ENCODE measurements at places on chromosomes 6 and 20.
A peak's percentile ranks its signal among the peaks of the same experiment; 100 is the strongest.

DNA sequence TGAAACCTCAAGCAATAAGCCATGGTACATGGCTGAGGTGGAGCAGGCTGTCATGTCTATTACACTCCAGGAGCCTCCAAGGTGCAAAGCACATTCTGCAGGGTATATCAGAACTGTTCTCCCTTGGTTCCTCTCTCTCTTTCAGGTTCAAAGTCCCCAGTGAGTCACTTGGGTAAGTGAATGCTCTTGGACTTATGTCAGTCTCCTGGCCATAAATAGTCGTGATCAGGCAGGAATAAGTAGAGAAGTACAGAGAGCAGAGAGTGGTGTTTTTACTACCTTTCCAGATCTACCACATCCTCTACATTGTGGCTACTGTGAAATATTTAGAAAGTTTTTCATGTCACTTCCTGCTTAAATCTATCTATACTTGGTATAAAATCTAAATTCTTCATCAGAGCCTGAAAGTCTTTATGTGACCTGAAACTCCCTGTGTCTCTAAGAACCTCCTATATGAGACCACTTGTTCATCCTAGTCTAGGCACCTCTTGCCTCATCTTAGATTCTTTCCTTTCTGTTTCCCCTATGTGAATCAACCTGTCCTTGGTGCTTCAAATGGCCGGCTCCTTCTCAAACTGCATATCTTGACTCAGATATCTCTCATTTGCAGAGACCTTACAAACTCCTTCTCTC lies 1077.6 kb upstream of the MAP3K7 start:
- DNase-seq, result no peak

GRCh38 chr20:25058051-25058846 lies at the start of gene ACSS1:
Gene ACSS1 (minus strand): TSS chr20:25058139. CDS start chr20:25058102, 37 bp downstream.
- DNase-seq, result peak; percentile 38

DNA sequence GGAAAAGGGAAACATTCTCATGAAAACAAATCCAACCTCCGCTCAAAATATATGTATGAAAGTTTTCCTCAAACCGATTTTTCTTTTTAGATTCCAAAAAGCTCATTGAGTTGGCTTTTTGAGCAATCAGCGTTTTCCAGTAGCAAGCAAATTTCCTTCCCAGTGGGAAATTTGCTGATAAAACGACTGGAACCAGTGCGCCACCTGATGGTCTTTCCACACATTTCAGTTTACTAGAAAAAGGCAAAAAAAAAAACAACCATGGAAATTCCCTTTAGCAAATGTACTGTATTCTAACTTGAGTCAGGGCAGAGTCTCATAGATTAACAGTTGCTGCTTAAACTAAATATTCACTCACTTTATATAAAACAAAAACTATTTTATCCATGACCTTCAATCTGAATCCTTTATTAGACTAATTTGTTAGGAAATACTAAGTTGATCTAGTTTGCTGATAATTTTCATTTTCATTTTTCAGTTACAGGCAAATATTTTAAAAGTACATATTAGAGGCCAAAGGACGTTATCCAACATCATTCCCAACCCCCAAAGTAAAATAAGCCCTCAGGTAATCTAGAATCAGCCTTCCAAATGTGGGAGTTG lies 271.5 kb downstream of the FOXA2 start:
- no peak for DNase-seq

GRCh38 chr6:91213229-91213901 lies 626.5 kb upstream of the MAP3K7 start:
- DNase-seq, result no peak

DNA sequence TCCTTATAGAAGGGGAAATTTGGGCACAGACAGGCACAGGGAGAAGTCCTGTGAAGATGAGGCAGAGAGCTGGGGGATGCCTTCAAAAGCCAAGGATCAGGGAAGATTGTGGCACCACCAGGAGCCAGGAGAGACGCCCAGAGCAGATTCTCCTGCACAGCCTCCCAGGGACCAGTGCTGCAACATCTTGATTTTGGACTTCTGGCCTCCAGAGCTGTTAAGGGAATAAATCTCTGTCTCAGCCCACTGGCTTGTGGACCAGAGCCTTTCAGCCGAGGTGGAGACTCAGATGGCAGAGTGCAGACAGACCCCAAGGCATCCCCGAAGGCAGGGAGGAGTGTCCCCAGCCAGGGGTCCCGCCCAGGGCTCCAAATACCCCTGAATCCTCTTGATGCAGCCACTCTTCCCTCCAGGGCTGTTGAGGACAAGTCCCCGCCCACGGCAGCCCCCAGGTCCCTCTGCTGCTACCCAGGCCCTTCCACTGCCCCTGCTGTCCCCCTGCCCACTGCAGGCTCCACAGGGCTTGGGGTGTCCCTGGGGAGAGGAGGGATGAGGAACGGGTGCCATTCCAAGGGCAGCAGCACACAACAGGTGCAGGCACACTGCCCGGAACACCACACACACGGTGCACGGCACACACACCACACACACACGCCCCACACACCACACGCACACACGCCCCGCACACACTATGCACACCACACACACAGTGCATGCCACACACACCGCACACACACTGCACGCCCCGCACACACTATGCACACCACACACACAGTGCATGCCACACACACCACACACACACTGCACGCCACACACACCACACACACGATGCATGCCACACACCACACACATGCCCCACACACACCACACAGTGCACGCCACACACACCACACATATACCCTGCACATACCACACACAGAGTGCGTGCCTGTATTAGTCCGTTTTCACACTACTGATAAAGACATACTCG lies 311.4 kb downstream of the TAF4 start:
- DNase-seq, result no peak

GRCh38 chr6:126267626-126268025 lies 72.3 kb upstream of the CENPW start:
- no peak for DNase-seq

DNA sequence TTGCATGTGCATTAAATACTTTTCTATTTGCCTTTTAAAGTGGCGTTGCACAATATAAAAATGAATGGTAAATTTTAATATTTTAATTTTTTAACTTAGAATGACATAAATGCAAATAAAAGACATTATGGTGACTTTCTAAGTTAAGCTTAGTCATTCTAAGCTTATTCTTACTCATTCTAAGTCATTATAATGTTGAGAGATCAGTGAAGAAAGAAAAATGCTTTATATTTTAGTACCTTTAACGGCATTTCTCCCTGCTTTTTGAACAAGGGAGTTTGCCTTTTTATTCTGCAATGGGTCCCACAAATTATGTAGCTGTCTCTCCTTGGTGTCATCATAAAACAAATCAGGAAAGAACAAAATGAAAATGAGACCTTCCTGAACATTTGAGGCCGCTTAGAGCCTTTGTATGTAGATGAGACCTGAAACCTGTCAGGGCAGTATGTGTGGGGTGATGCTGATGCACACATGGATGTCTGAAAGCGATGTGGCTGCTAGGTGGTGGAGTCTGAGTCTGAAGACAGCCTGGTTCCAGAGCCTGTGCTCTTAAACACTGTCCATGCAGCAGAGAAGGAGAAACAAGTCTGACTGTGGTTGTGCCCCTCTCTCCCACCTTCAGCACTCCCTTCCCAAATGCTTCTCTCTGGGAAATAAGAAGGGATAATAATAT lies 158.0 kb downstream of the PHF3 start:
- DNase-seq, result no peak

DNA sequence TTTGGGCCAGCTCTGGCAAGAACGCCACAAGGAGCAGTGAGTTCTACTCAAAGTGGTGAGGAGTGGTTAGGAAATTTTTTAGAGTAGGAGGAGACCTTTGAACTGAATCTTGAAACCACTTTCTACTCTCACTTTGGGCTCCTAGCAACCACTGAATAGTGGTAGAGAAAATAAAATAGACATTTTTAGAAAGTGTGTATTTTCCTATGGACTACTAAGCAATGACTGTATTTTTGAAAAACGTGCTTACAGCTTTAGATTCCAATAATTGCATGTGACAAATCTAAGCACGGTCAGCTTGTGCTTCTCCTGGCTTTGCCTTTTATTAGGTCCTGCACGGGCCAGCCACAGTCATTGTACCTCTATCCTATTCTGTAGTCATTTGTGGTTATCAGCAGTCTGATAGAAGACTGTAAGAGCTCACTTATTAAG lies 8.7 kb upstream of the IFNGR1 start:
- DNase-seq, result no peak

GRCh38 chr6:40706178-40706577 lies 119.0 kb upstream of the LRFN2 start:
- no peak for DNase-seq

DNA sequence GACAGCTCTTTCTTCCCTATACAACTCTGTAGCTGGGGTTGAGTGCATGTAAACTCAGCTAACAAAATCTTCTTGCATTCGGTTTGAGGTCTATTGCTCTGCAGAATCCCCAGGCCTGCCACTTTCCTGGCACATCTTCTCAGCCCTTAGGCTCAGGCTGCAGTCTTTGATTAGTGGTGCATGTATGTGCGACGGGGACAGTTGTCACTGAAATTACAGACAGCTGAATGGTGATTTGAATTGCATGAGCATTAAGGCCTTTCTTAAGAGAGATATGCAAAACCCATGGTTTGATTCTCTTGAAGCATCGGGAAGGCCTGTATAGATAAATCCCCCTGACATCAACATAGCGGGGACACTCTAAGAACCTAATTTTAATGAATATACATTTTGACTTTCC lies 222.8 kb downstream of the CDH26 start:
- no peak for DNase-seq

GRCh38 chr6:113491376-113491775 lies 365.8 kb upstream of the MARCKS start:
- no peak for DNase-seq
